Uterus (tissue), 4 donors: ENCODE measurements at places on chromosomes 3 and 15. TPM values are rescaled to one million over a fixed set of nuclear protein-coding genes. Genes with fewer than 3 reads are reported as not detected.

Gene GXYLT2
- 74.1 TPM for total RNA-seq

- H3K4me1 ChIP-seq = no peaks in the 10 kb centered on the region
- no peak for DNase-seq
- no peak overlapping the region for H3K4me3 ChIP-seq
- H3K27ac ChIP-seq = no peak overlapping the region
- H3K27me3 ChIP-seq = no peaks in the 10 kb centered on the region
Measured at GRCh38 chr15:101185336-101185735, 66.5 kb downstream of the CHSY1 start.

Gene CYFIP1
- 64.1 TPM for total RNA-seq

DNA sequence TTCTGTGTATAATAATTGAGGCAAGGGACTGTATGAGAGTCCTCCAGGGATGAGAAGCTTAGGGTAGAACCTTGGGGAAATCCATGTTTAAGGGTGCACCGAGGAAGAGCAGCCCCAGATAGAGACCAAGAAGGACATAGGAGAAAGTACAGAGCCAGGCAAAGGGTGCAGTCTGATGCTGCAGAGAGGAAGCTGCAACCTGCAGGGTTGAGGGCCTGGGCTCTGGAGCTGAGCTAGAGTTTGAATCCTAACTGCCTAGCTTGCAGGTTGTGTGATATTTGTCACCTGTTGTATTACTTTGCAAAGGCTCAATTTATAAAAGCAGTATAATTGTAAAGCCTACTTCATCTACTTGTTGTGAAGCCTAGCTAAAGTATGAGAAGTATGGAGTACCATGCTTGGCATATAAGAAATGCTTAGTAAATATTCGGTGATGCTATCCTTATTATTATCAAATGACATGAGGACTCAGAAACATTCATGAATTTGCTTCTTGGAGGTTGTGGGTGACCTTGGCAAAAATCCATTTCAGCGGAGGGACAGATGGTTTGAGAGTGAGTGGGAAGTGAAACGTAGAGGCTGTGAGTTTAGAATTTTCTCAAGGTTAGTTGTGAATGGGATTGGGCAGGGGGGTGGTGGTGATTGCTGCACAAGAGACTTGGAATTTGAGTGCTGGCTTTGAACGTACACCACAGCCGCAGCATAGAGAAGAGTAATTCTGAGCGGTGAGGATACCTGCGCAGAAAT is 43.8 kb downstream of the PLCL2 start:
- H3K4me1 ChIP-seq = peaks cover 7% of the 10 kb centered on the region
- H3K4me3 ChIP-seq = no peak overlapping the region
- no peak overlapping the region for H3K27ac ChIP-seq
- H3K36me3 ChIP-seq = no peaks in the 10 kb centered on the region
- no peaks in the 10 kb centered on the region for H3K27me3 ChIP-seq

- no peak for DNase-seq
- H3K36me3 ChIP-seq = no peaks in the 10 kb centered on the region
- H3K27me3 ChIP-seq = no peaks in the 10 kb centered on the region
- H3K27ac ChIP-seq = no peak overlapping the region
- no peak overlapping the region for H3K4me3 ChIP-seq
Measured at GRCh38 chr3:68176600-68176999, 522.2 kb upstream of the SUCLG2 start.

GRCh38 chr3:38834717-38835116 is 18.7 kb upstream of the SCN10A start:
- no peak for DNase-seq
- H3K27me3 ChIP-seq = no peaks in the 10 kb centered on the region
- H3K36me3 ChIP-seq = no peaks in the 10 kb centered on the region
- H3K27ac ChIP-seq = peak overlapping the region; percentile 62
- no peak overlapping the region for H3K4me3 ChIP-seq

GRCh38 chr15:40323953-40324937 is 753 bp downstream of the INAFM2 start:
- H3K27me3 ChIP-seq = no peaks in the 10 kb centered on the region
- no peak for DNase-seq
- no peaks in the 10 kb centered on the region for H3K36me3 ChIP-seq

DNA sequence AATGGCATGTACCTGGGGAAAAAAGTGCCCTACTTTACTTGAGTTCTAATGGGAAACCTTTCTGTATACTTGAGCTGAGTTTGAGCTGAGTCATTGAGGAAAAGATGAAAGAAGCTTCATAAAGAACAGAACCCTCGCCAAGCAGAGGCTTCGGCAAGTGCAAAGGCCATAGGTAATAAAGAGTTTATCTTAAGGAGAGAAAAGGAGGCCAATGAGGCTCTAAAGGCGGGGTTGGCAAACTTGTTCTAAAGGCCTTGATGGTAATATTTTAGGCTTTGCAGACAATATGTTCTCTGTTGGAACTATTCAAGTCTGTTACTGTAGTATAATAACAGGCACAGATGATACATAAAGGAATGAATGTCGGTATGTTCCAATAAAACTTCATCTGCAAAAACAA is 17.6 kb upstream of the TRAT1 start:
- H3K27me3 ChIP-seq = no peaks in the 10 kb centered on the region
- DNase-seq = no peak
- no peak overlapping the region for H3K4me3 ChIP-seq
- no peaks in the 10 kb centered on the region for H3K36me3 ChIP-seq
- H3K27ac ChIP-seq = no peak overlapping the region

DNA sequence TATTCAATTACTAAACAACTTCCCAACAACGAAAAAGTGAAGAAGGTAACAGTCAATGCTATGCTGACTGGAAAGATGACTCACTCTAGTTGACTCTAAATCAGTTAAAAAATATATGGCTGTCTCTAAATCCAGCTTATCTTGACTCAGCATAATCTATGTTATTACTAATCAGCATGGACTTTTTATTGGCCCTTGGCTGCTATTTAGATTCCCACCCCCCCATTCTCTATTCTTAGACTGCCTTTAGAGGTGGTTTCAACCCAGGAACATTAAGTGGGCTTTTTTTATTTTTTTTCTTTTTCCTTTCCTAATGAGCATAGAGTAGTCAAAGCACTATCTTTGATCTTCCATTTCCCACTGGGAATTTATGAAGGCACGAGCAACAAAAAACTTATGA is 1.9 kb downstream of the PCOLCE2 start:
- no peak overlapping the region for H3K4me3 ChIP-seq
- no peak overlapping the region for H3K27ac ChIP-seq
- no peaks in the 10 kb centered on the region for H3K4me1 ChIP-seq
- H3K36me3 ChIP-seq = no peaks in the 10 kb centered on the region
- DNase-seq = no peak

Gene LRRC49
- total RNA-seq = 18.5 TPM

GRCh38 chr3:192409201-192409837 is 318.0 kb downstream of the FGF12 start:
- H3K4me3 ChIP-seq = peak overlapping the region; percentile 27
- H3K27me3 ChIP-seq = no peaks in the 10 kb centered on the region
- no peak for DNase-seq
- H3K27ac ChIP-seq = no peak overlapping the region
- peaks cover 3% of the 10 kb centered on the region for H3K4me1 ChIP-seq
- no peaks in the 10 kb centered on the region for H3K36me3 ChIP-seq

- peak overlapping the region; percentile 39 for H3K4me3 ChIP-seq
- DNase-seq = peak; percentile 61
- no peaks in the 10 kb centered on the region for H3K27me3 ChIP-seq
Measured at GRCh38 chr15:74365598-74366445, 1.6 kb downstream of the CYP11A1 start.

DNA sequence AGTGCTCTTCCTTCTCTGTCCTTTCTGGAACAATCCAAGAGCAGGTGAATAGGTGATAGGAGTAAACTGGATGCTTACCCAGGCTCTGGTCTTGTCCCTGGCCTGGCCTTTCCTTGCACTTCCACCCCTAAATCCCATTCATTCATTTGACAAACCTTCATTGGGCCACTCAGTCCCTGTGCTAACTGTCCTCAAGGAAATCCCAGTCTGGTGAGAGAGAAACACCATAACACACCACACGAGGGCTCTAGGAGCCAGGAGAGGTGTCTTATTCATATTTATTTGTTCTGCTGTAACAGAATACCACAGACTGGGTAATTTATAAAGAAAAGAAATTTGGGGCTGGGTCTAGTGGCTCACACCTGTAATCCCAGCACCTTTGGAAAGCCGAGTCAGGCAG is 22.8 kb downstream of the EFCC1 start:
- DNase-seq = no peak
- H3K4me3 ChIP-seq = no peak overlapping the region
- no peaks in the 10 kb centered on the region for H3K27me3 ChIP-seq
- H3K27ac ChIP-seq = peak overlapping the region; percentile 30

DNA sequence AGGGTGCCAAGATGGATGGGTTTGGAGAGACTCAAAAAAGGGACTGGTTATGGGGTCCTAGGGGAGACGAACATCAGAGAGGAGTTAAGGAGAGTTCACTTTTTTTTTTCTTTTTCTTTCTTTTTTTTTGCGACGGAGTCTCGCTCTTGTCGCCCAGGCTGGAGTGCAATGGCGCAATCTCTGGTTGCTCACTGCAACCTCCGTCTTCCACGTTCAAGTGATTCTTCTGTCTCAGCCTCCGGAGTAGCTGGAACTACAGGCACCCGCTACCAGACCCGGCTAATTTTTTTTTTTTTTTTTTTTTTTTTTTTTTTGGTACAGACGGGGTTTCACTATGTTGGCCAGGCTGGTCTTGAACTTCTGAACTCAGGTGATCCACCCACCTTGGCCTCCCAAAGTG is 1.2 kb downstream of the SPINT1 start:
- DNase-seq = no peak
- H3K4me3 ChIP-seq = no peak overlapping the region
- peaks cover 11% of the 10 kb centered on the region for H3K4me1 ChIP-seq
- H3K36me3 ChIP-seq = no peaks in the 10 kb centered on the region

GRCh38 chr15:96416934-96417759 is 86.6 kb downstream of the NR2F2 start:
- peaks cover 19% of the 10 kb centered on the region for H3K27me3 ChIP-seq
- peak; percentile 26 for DNase-seq
- no peaks in the 10 kb centered on the region for H3K4me1 ChIP-seq
- no peak overlapping the region for H3K27ac ChIP-seq

- H3K27ac ChIP-seq = no peak overlapping the region
- H3K36me3 ChIP-seq = no peaks in the 10 kb centered on the region
- H3K4me1 ChIP-seq = no peaks in the 10 kb centered on the region
- H3K27me3 ChIP-seq = no peaks in the 10 kb centered on the region
- no peak for DNase-seq
Measured at GRCh38 chr15:62953496-62954045, 89.0 kb upstream of the TPM1 start.

Gene ERC2
- 1.7 TPM for total RNA-seq

DNA sequence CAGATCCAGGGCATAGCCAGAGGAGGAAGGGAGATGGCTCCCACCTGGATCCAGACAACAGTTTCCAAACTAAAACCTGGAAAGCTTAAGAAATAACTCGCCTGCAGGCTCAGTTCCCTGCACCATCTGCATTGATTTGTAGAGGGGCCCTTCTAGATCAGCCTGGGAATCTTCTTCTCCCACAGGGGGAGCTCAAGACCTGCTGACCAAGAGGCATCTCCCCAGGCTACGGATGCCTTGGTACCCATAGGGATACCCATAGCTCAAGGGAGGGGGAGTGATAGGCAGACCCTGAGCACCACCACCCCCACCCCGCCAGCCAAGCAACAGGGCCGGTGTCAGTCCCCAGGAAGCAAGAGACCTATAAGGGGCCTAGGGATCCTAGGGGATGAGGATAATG is 28.0 kb upstream of the DCLK3 start:
- H3K36me3 ChIP-seq = no peaks in the 10 kb centered on the region
- H3K4me3 ChIP-seq = no peak overlapping the region
- H3K27me3 ChIP-seq = no peaks in the 10 kb centered on the region
- no peak for DNase-seq
- no peaks in the 10 kb centered on the region for H3K4me1 ChIP-seq

Gene GOLGA8H
- not detected for total RNA-seq

GRCh38 chr15:60843482-60843881 is 364.5 kb upstream of the ICE2 start:
- H3K27me3 ChIP-seq = no peaks in the 10 kb centered on the region
- H3K4me1 ChIP-seq = no peaks in the 10 kb centered on the region
- H3K27ac ChIP-seq = no peak overlapping the region
- no peak for DNase-seq
- no peaks in the 10 kb centered on the region for H3K36me3 ChIP-seq

Gene TJP1
- total RNA-seq = 191 TPM

- DNase-seq = peak; percentile 62
- no peaks in the 10 kb centered on the region for H3K36me3 ChIP-seq
- H3K27me3 ChIP-seq = no peaks in the 10 kb centered on the region
- no peaks in the 10 kb centered on the region for H3K4me1 ChIP-seq
- peak overlapping the region; percentile 3 for H3K27ac ChIP-seq
- H3K4me3 ChIP-seq = no peak overlapping the region
Measured at GRCh38 chr15:68252925-68253534, 23.5 kb upstream of the CLN6 start.

Gene CPB1
- not detected for total RNA-seq

DNA sequence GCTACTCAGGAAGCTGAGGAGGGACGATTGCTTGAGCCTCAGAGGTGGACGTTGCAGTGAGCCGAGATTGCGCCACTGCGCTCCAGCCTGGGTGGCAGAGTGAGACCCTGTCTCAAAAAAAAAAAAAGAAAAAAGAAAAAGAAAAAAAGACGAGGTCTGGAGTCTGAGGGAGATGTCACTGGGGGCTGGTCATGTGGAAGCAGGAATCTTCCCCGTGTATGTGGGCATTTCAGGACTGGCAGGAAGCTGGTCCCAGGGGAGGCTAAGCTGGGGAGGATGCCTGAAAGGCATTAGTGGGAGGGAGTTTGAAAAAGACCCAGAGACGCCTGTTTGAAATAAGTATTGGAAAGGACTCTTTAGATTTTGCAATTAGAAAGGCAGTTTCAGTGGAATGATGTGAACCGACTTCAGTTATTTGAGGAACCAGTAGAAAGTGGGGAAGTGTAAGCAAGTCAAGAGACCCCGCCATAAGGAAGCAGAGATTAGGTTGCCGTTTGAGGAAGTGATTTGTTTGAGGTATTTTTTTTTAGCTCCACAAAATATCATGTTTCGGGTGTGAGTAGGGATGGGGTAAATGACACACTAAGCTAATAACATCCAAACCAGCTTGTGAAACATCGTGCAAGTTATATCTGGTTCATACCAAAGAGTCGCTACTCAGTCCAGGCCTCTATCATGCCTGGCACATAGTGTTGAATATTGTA is 55.5 kb downstream of the ST6GAL1 start:
- H3K4me3 ChIP-seq = no peak overlapping the region
- no peaks in the 10 kb centered on the region for H3K36me3 ChIP-seq
- no peak overlapping the region for H3K27ac ChIP-seq

Gene GOLGA6D
- not detected for total RNA-seq

Gene UROC1
- not detected for total RNA-seq

DNA sequence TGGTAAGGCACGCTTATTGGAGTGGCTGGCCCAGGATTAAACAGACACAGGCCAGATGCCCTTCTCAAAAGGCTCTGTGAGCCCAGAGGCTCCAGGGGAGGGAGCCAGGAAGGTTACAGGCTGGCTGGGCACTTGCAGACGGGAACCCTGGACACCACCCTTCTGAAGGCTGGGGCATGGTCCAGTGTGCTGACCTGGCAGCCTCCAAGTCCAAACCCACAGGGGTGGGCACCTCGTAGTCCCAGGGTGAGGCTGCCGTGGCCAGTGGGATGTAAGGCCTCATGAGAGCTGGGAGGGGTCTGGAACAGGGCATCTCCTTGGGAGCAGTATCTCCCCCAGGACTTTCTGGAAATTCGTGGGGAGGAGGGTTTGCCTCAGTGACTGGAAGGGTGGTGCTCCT is 19.6 kb downstream of the EFCC1 start:
- no peaks in the 10 kb centered on the region for H3K27me3 ChIP-seq
- no peaks in the 10 kb centered on the region for H3K36me3 ChIP-seq
- no peaks in the 10 kb centered on the region for H3K4me1 ChIP-seq
- no peak overlapping the region for H3K27ac ChIP-seq
- H3K4me3 ChIP-seq = no peak overlapping the region

Gene COPG1
- 35.6 TPM for total RNA-seq

Gene CHRNA5
- total RNA-seq = not detected

- no peaks in the 10 kb centered on the region for H3K36me3 ChIP-seq
- DNase-seq = no peak
- no peaks in the 10 kb centered on the region for H3K4me1 ChIP-seq
- H3K4me3 ChIP-seq = no peak overlapping the region
Measured at GRCh38 chr15:49328941-49329340, 94.1 kb upstream of the FGF7 start.
